ENCODE measurements at places on chromosomes 2 and 18.

DNA sequence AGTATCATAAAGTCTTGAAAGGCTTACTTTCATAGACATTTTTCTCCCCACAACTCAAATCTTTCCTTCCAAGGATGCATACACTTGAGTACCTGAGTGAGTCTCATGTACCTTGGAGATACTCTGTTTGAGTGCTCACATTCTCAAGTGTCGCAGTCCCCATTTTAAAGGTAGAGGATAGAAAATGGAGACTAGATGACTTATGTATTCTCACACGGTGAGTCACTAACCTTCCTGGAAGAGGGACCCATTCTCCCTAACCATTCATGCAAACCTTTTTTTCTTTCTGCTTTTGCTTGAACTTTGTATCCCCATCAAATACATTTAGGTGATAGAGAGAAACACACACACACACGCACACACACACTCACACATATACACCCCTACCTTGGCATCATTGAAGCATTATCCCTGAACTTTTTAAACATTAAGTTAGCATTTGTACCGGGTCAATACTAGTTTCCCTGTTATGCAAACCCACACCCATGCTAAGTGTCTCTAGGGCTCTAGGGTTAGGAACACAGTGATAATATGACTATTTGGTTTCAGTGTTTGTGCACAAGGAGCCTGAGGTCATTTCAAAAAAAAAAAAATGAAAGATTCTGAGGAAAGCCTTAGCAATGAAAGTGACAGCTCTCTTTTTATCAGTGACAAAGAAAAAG is 236.2 kb downstream of the IKZF2 start:
- DNase-seq = no peak

DNA sequence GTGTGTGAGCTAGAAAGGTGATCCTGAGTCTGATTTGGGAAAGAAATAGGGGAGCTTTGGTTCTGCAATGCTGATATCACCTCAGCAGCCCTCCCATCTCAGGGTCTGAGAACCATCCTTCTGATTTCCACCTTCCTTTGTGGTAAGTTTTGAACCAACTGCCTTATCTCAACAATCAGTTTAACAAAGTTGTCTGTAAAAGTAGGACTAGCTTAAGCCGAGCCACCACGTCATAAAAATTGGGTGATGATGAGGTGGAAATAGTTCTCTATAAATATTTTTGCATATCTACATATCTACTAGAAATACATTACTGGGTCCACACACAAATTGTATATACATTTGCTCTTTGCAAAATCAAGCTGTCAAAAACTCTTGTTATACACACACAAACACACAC is 1.1 kb downstream of the SULT1C4 start:
- no peak for DNase-seq

DNA sequence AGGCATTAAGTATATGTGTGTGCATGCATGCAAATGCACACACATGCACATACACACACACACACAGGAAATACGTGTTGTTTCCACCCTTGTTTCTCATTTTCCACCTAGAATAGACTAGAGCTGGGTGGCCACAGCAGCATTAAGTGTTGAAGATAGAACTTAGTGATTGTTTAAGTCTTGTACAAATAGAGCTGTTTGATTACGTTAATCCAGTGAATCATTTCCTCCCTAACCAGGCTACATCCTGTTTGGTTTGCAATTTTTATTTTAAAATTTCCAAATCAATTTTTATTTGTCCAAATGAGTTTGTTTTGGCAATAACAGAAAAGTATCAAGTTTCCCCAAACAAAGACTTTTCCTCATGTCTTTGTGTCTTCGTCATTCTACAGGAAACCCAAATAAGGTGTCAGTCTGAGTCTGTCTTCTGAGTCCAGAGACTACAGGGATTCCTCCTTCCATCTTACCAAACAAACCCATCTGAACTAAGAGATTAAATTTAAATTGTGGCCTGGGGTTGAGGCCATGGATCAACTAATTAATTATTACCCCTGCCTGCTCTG is 74.6 kb upstream of the GALNT5 start:
- no peak for DNase-seq

DNA sequence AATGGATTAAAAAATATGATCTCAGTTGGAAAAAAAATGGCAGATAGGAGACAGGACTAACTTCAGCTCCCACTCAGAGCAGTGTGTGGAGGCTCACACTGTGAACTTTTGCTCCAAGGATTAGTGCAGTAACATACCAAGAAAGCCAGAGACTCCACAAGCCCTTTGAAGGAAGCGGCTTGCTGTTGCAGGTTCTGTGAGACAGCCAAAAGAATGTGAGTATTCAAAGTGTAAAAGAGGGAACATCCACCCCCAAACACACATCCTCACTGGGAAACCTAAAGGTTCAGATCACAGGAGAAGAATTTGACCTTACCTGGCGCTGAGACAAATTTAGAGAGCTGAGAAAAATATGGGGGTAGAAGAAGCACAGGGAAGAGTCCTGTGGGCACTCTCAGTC is 77.5 kb downstream of the FAM171B start:
- no peak for DNase-seq

DNA sequence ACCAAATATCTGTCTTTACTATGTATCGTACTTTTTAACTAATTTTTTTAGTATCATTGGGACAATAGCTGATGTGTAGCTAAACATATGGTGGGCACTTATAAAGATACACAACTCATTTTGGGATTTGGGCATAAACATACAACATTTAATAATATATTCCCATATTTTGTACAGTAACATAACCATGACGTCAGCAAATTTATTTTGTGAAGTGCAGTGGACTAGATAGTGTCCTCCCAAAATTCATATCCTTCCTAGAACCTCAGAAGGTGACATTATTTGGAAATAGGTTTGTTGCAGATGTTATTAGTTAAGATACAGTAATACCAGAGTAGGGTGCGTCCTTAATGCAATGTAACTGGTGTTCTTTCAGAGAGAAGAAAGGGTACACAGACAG is 356.7 kb downstream of the CDH7 start:
- no peak for DNase-seq

GRCh38 chr2:227860221-227860641 is 11.2 kb upstream of the DAW1 start:
- no peak for DNase-seq
